ENCODE measurements at places on chromosomes 7 and 10.

DNA sequence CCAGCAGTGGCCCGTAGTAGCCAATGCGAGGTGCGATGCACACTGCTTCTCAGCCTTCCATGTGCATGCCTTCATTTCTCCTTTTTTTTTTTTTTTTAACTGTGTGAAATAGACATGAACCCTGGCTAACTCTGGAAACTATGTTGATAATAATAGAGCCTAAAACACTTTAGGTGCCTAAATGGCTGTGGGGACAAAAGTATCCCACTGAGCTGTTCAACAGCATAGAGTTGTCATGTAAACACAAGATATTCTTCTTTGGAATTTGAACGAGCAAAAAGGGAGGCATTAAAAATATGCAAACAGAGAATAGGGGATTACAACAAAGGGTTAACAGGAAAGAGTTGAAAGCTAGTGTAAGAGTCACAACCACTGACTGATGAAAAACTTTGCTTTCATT is 162.1 kb upstream of the NOBOX start:
- no peak for DNase-seq

DNA sequence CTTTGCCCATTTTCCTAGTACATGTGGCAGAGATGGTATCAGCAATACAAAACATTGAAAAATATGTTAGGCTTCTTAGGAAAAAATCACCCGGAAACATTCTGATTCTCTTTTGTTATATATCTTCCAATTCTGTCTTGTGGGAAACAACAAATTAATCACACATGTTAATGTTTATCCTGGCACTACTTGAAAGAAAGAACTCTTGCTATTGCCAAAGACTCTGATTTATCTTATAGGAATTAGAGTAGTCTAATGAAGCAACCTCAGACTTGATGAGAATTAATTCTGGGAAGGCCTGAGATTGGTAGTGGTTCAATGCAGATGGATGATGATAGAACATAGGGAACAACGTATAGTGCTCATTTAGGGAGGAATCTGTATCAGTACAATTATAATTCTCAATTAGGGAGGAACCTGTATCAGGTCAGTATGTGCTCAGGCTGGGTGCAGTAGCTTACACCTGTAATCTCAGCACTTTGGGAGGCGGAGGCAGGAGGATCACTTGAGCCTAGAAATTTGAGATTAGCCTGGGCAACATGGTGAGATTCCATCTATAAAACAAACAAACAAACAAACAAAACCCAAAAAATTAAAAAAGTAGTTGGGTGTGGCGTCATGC is 50.7 kb downstream of the TAS2R16 start:
- no peak for DNase-seq

DNA sequence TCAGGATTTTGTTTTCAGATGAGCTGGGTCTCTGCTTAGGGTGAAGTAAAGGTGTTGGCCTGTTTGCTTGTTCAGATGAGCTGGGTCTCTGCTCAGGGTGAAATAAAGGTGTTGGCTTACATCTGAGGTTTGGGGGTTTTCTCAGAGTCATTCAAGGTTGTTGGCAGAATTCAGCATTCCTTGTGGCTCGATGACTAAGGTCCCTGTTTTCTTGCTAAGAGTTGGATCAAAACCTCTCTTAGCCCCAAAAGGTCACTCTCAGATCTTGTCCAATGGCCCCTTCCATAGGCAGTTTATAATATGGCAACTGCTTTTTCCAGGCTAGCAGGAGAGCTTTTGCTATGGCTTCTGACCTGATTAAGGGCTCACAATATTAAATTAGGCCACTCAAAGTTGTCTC is 106.6 kb downstream of the ADAM22 start:
- no peak for DNase-seq

DNA sequence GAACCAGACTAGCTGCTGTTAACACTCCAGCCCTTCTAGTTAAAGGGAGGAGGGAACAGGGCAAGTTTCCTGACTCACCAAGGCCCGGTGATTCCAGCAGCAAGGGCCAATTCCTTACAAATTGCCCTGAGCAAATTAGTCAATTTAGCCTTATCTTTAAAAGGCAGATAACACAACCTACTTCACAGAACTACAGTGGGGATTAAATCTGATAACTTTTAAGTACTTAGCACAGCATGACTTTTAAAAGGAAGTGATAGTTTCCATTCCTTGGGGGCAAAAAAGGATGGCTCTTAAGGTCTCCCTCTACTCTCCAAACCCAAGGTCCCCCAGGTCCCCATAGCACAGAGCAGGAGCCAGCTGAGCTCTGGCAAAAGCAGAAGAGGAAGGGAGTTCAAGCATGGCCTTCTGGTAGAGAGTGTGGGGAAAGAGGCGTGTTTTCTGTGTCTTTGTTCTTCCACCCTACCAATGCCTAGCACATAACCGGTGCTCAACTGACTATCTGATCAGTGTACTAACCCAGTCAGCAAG is 4.0 kb downstream of the CDCA7L start:
- no peak for DNase-seq

DNA sequence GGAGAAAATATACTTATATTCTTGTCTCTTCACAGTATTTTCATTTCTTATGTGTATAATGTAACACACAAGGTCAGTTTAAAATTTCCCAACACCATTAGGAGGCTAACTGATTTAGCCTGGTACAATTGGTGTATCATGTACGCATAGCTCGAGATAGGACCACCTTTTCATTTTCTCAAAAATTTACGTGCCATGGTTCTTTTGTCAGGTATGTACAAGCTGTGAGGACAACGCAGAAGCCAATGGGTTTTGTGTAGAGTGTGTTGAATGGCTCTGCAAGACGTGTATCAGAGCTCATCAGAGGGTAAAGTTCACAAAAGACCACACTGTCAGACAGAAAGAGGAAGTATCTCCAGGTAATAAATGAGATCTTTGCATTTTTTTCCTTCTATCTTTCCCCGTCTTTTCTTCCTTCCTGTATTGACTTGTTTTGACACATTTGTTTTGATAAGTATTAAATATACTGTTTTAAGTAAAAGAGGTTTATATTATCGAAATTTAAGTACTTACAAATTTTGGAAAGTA is 55.0 kb downstream of the TRIM24 start:
- no peak for DNase-seq

- no peak for DNase-seq
Measured at GRCh38 chr7:17412883-17413282, 114.4 kb downstream of the AHR start.

GRCh38 chr7:124712017-124712416 is 53.6 kb downstream of the GPR37 start:
- DNase-seq, result no peak

GRCh38 chr10:31838709-31839108 is 89.9 kb downstream of the ARHGAP12 start:
- DNase-seq, result no peak

- DNase-seq, result no peak
Measured at GRCh38 chr7:1916601-1916970, 246.5 kb downstream of the ELFN1 start.

DNA sequence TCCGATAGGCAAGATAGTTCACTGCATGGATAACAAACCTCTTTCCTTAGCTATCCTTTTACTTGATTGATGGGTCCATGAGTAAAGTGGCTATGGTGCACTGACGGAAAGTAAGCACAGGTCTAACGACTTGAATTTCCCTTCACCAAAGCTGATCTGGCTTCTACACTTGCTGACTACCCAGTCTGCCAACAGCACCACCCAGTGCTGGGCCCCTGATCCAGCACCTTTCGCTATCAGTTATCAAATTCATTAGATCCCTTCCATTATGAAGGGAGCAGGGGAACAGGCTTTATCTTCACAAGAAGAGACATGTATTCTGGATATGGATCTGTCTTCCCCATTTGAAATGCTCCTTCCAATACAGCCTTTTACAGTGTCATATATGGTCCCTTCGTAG is 855.9 kb downstream of the GRID1 start:
- DNase-seq, result no peak

- no peak for DNase-seq
Measured at GRCh38 chr7:121499624-121500023, 103.5 kb upstream of the FAM3C start.

- DNase-seq, result no peak
Measured at GRCh38 chr7:18213652-18214051, 186.0 kb upstream of the PRPS1L1 start.

- no peak for DNase-seq
Measured at GRCh38 chr7:27970350-27970749, 210.2 kb downstream of the JAZF1 start.

- DNase-seq, result peak; percentile 18
Measured at GRCh38 chr7:2843711-2844152, 376 bp downstream of the GNA12 start.

DNA sequence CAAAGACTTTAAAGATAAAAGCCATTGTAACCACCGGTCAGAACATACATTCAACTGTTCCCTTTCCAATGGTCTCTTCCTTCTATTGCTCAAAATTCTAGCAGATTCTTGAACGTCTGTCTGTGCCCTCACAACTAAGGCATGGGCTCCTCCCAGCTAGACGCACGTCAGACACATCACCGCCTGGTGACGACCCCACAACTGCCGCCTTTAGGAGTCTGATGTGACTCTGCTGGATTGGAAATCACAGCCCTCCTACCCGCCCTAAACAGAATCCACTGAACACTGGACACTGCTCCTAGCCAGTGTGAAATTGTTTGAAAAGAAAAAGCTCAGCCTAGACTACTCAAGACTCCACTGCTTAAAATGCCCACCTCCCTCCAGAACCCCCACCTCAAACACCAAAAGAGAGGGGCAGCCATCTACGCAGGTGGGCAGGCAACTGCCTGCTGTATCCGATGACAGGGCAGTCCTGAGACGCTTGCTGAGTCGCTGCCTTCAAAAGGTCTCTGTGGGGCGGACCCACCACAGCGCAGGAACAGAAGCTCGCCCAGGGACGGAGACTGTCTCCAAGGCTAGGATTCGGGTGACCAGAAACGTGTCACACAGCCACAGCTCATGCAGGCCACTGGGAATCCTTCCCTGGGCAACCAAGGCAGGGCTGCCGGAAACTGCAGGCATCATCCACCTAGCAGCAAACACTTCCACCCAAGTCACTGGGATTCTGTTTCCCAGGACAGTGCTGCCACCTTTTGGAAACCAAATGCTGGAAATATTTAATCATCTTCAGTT is 34.7 kb downstream of the GSDME start:
- peak; percentile 22 for DNase-seq

GRCh38 chr7:99840136-99840869 is 12.5 kb downstream of the CYP3A43 start:
- DNase-seq, result no peak

DNA sequence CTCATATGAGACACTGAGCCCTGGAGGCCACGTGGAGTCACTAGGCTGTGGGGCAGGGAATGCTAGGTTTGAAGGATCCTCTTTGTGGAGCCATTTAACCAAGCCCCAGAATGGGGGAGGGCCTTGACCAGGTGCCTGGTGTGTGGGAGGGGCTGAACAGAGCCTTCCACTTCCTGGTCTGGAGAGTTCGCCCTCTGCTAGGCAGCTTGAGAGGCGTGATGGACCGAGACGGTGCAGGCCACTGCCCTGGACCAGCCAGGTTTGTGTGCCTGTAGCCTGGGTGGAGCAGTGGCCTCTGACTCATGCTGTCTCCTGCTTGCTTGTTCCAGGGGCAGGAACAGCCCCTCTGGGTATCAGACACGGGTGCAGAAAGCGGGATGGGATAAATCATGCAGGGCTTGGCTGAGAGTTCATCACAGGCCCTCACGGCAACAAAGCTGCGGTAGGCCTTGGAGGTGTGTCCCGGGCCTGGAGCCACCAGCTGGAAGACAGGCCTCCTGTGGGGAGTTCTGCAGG is 27.4 kb downstream of the ADAMTS14 start:
- DNase-seq, result peak; percentile 34

GRCh38 chr10:108583877-108584276 is 1339.4 kb downstream of the XPNPEP1 start:
- DNase-seq, result no peak

- DNase-seq, result no peak
Measured at GRCh38 chr7:156004265-156005201, 192.3 kb upstream of the SHH start.

DNA sequence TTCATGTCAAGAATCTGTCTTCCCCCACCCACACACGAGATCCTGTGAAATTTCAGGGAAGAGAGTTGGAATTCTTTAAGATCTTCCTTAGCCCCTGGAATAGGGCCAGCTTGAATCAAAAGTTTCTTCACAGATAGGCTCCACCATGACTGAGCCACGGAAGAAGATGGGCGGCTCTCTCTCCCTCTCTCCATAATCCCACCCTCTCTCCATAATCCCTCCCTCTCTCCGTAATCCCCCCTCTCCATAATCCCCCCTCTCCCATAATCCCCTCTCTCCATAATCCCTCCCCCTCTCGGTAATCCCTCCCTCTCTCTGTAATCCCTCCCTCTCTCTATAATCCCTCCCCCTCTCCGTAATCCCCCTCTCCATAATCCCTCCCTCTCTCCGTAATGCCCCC is 20.4 kb downstream of the SHH start:
- no peak for DNase-seq

DNA sequence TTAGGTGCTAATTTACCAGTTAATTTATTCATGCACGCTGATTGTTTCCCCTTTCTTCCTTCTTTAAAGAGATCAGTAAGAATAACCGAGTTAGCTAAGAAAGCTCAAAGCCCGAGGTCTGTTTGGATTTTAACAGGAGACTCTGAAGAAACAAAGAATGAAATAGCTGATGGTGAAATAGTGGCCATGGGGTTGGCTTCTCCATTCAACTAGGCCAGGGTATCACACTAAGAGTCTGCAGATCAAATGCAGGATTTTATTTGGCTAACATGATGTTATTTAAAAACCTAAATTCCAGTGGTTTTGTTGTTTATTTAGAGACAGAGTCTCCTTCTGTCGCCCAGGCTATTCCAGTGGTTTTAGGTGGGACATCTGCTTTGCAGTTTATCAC is 65.2 kb upstream of the SYPL1 start:
- DNase-seq, result no peak

GRCh38 chr7:99551334-99551733 is 580 bp downstream of the FAM200A start:
- no peak for DNase-seq

GRCh38 chr10:102673819-102674511 is 29.7 kb downstream of the TRIM8 start:
- no peak for DNase-seq

GRCh38 chr10:17262502-17262901 is 34.5 kb downstream of the VIM start:
- DNase-seq, result no peak

DNA sequence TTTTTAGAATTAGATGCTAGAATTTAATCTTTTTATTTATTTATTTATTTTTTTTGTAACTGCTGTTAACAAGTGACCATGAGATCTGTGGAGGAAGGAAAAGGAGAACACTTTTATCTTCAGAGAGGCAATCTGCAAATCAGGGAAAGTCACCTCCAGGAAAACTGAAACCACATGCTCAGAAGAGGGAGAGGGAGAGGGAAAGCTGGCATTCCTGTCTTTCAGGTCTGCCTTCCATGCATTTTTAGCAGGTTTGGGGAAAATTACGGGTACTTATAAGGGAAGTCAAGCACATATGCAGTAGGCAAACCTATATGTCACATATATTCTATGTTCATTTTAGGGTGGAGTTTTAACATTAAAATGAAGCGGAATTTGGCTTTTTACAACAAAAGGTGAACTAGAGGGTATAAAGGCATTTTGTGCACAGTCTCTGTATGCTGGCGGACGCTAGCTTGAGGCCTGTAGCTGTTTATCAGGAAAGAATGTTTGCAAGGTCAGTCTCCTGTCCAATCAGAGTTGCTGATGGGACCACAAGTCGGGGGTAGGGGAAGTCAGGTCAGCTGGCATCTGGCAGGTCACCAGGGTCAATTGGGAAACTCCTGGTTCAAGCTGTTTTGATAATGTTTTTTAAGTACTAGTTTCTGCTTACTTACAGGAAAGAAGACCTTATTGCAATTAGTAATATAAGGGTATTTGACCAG is 333.5 kb downstream of the GPR158 start:
- no peak for DNase-seq

Measured in Calu3 (cell line).